ENCODE measurements at places on chromosomes 16 and 17. TPM values are rescaled to one million over a fixed set of nuclear protein-coding genes. Genes with fewer than 3 reads are reported as not detected.

DNA sequence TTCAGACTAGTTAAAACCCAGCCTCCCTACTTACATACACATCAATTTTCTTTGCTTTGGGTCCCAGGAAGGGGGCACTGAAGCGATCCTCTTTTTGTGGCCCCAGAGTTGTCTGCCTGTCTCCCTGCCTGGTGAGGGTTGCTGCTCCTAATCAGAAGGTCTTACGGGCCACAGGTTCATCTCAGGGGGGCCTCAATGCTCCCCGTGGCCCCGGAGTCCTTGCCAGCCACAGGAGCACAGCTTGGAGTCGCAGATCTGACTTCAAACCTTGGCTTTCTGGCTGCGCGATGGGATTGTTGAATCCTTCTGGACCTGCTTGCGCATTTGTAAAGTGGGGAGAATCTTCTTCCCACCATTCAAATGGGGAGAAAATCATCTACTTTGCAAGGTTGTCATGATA, 44.8 kb upstream of the MYH10 start:
- no peak for DNase-seq

GRCh38 chr17:60314423-60314822, 77.5 kb downstream of the USP32 start:
- DNase-seq: no peak

- no peak for DNase-seq
These were observed 19.0 kb downstream of the EMP2 start for GRCh38 chr16:10561425-10561824.

The CRISPLD2 gene
- 8.2 TPM for polyA plus RNA-seq

The CCL8 gene
- not detected for polyA plus RNA-seq

GRCh38 chr17:55452139-55452790, 30.6 kb upstream of the MMD start:
- DNase-seq: no peak

The ICAM2 gene
- polyA plus RNA-seq: 36.0 TPM

DNA sequence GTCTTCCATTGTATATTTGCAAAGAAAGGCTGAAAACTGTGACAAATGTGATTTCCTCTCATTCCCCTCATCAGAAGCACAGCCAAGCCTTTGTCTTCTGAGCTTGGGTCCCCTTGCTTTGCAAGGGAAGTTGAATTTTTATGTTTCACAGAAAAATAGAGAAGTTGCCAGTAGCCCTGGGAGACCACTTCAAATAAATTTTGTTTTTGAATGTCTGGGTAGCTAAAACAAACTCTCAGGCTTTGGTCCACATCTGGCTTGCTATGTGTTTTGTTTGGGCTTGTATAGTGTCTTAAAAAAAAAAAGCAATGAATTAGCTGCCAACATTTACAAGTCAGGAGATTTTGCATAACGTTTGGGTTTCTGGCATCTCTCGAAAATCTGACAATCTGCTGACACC, 24.1 kb downstream of the PIK3R6 start:
- no peak for DNase-seq
